Muscle of leg (tissue), 16 donors: ENCODE measurements at places on chromosomes 7 and 10. TPM values are rescaled to one million over a fixed set of nuclear protein-coding genes. Genes with fewer than 3 reads are reported as not detected.

DNA sequence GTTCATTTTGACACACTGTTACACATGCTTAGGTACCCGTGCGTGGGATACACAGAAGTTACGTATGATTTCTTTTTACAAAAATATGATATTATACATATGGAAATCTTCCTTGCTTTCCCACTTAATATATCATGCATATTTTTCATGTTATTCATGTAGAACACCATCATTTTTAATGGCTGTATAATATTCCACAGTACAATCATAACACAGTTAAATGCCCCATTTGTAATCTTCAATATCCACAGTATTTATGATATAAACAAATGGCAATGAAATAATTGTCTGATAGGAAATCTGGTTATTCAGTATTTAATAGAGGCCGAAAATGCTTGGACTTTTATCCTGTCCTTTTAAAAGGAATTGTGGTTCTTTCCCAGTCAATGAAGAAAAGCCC lies 23.2 kb downstream of the VIPR2 start:
- peaks cover 21% of the 10 kb centered on the region for H3K4me1 ChIP-seq
- H3K27me3 ChIP-seq, result peaks cover 4% of the 10 kb centered on the region
- H3K36me3 ChIP-seq, result no peaks in the 10 kb centered on the region
- H3K4me3 ChIP-seq, result no peak overlapping the region
- no peak overlapping the region for H3K27ac ChIP-seq
- DNase-seq, result no peak

Gene ZNF33A
- 21.7 TPM for total RNA-seq

GRCh38 chr7:53800746-53801145 lies 741.4 kb upstream of the VSTM2A start:
- H3K4me1 ChIP-seq, result no peaks in the 10 kb centered on the region
- no peaks in the 10 kb centered on the region for H3K27me3 ChIP-seq
- no peaks in the 10 kb centered on the region for H3K36me3 ChIP-seq
- no peak overlapping the region for H3K4me3 ChIP-seq
- no peak overlapping the region for H3K27ac ChIP-seq
- DNase-seq, result no peak

DNA sequence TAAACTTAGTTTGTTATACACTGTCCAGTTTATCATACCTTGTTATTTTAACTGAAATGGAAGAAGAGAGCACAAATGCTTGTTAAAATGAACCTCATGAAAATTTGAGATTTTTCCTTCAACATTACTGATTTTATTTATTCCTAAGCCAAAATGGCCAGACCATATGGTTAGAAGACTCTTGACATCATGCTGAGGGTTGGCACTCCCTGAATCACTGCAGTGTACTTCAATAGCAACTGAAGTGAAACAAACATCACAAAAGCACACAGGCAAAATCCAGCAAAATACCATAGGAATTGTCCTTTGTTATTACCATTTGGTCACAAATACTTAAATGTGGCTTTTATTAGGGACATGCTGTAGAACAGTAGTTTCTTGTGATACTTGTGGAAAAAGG lies 347.8 kb downstream of the NXPH1 start:
- H3K4me1 ChIP-seq, result no peaks in the 10 kb centered on the region
- no peaks in the 10 kb centered on the region for H3K27me3 ChIP-seq
- no peak for DNase-seq
- no peak overlapping the region for H3K27ac ChIP-seq
- H3K4me3 ChIP-seq, result no peak overlapping the region

GRCh38 chr10:130787243-130787642 lies 524.3 kb downstream of the TCERG1L start:
- no peak overlapping the region for H3K4me3 ChIP-seq
- no peak overlapping the region for H3K27ac ChIP-seq
- no peaks in the 10 kb centered on the region for H3K36me3 ChIP-seq
- H3K4me1 ChIP-seq, result no peaks in the 10 kb centered on the region

DNA sequence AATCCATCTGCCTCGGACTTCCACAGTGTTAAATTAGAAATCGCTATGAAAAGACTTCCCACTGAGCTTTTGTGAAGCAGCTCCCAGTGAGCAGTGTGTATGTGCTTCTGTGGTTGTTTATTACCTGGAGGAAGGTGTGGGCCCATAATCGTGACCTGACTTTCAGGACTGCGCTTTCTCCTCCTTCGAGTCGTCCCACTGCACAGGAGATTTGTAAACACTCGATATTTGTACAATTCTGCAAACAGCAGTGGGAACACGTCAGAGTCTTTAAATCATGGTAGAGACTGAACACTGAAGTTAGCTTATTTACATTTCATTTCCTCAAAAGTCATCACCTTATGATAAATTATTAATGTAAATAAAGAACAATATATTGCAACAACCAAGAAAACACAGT lies 171.4 kb downstream of the ITGA8 start:
- no peaks in the 10 kb centered on the region for H3K36me3 ChIP-seq
- no peaks in the 10 kb centered on the region for H3K27me3 ChIP-seq
- H3K27ac ChIP-seq, result no peak overlapping the region
- DNase-seq, result no peak
- no peaks in the 10 kb centered on the region for H3K4me1 ChIP-seq

DNA sequence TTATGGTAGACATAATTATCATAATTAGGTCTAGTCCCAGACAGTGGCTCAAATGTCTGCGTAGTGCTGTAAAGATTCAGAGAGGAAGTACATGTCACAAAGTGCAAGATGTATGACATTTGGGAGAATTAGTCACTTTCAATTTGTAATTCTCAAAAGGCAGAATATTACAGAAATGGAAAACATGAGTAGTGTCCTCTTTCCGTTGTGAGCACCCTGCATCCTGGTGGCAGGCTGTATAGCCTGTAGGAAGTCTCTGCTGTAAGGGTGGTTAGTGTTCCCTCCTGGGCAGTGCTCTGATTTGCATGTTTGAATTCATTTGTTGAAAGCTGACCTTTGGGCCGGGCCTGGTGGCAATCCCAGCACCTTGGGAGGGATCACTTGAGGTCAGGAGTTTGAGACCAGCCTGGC lies 17.0 kb downstream of the CDK14 start:
- no peak overlapping the region for H3K27ac ChIP-seq
- no peak for DNase-seq
- H3K27me3 ChIP-seq, result no peaks in the 10 kb centered on the region
- H3K4me1 ChIP-seq, result no peaks in the 10 kb centered on the region
- H3K36me3 ChIP-seq, result no peaks in the 10 kb centered on the region
- H3K4me3 ChIP-seq, result no peak overlapping the region

DNA sequence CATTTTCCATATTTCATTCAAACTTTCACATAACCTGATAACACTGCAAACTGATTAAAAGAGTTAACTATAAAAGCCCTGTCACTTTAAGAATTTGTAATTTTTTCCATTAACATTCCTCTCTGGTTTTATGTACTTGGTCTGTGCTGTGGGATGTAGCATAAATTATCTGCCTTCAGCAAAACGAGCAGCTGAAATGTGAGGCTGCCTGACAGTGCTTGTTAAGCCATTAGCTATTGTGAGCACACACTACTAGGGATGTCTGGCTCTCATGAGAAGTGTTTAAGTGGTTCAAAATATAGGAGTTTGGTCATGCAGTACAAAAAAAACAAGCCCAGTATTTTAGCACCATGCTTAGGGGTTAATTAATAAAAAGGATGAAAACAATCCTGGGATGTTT lies 63.0 kb downstream of the HOXA1 start:
- H3K4me3 ChIP-seq, result no peak overlapping the region
- peaks cover 10% of the 10 kb centered on the region for H3K4me1 ChIP-seq

GRCh38 chr10:60238759-60239100 lies 150.9 kb downstream of the ANK3 start:
- no peak overlapping the region for H3K27ac ChIP-seq
- no peaks in the 10 kb centered on the region for H3K27me3 ChIP-seq
- no peak overlapping the region for H3K4me3 ChIP-seq
- no peak for DNase-seq
